Cardiac fibroblast (primary cell): ENCODE measurements at places on chromosomes 4 and X.

GRCh38 chr4:145316897-145317574 is 136.6 kb upstream of the OTUD4 start:
- no peak for DNase-seq

DNA sequence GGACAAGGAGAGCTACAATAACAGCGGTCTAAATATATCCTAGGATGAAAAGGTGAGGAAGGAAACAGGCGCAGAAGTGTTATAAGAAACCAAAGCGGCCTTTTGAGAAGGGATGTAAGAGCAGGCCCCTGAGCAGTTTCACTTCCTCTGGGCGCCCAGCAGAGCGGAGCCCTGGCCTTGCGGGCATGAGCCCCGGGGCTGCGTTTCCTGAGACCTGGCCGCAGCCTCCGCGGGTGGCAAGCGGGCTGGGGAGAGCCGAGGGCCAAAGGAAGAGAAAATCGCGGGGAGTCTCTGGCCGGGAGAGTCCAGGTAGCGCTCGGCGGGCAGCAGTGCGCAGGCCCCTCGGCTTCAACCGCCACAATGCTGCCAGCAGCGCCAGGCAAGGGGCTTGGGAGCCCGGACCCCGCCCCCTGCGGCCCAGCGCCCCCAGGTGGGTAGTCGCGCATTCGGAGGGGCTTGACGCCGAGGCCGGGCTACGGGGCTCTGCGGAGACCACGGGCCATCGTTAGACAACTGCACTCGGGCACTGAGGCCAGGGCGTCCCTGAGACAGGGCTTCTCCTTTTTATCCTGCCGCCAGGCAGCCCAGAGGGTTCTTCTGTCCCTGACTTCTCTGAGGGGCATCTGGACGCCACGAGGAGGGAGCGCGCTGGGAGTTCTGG is at the start of gene BANK1:
Gene BANK1 (plus strand): TSS at position 210 of the 661 bp plus-strand sequence. CDS start 151 bp downstream, at position 361.
- peak; percentile 37 for DNase-seq

DNA sequence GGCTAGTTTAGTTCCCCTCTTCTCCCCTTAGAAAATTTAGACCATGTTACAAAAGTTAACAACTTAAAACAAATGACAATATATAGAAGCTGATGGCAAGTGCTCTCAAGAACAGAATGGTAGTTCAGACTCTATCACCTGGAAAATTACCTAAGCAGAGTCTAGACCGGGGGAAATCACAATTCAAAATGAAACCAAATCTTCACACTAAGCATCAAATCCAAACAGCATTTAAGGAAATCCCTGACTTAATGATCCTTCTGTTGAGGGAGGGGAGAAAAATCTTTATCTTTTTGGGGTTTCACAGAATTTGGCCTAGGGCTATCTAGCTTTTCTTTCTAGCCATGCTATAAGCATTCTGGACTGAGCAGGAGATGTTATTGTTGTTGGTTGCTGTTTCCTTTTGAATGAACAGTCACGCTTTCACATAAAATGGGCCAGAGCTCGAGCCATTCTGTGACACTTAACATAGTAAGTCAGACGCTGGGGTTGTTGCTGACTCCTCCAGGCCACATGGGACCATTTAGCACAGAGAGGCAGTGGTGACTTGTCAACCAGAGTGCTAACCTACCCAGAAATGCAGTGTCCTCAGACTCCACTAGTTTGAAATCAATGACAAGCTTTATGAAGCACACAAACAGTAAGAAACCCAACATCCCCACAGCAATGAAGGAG is 16.0 kb upstream of the LSM6 start:
- no peak for DNase-seq

DNA sequence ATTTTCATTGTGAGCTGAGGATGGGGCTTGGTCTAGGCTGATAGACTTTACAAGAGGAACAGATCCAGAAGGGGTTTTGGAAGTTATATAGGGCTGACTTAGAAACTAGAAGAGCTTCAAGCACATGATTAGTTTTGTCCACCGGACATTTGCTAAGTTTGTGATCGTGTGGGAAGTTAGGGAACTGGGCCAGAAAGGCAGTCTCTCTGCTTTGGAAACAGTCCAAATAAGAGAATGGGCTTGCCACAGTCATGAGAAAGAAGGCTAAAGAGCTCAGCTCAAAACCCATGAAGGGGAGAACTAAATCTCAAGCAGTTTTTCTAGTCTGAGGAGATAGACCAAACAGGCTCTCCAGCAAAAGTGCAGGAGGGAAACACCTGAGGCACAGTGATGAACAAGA is 67.8 kb downstream of the ZNF674 start:
- DNase-seq, result peak; percentile 62

DNA sequence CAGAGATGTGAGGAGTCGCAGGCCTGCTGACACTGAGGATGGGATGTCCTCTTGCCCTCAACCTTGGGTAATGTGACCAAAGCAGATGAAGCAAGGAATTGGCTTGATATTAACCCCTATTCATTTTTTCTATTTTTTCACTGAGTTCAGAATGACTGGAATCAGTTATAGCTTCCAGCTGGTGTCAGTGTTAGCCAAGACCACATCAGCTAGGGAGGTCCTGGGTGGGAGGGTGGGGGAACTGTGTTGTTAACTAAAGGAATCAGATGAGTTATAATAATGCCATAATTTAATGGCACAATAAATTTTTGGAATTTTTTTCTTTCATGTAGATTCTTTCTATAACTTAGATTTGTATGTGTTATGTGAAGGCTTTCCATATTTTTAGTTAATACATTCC is 91.9 kb downstream of the EGF start:
- DNase-seq, result no peak

DNA sequence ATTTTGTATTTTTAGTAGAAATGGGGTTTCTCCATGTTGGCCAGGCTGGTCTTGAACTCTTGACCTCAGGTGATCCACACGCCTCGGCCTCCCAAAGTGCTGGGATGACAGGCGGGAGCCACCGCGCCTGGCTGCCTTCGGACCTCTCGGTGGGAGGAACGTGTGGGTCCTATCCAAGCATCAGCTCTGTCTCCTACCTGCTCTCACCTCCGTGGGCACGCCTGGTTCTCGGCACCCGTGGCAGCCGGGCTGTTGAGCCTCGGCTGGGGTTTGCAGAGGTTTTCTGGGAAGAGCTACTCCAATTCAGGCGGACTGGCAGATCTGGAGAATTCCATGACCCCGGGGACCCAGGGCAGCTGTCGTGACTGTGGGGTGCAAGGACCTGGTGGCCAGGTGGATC is 23.6 kb upstream of the PPP2R3B start:
- no peak for DNase-seq

- DNase-seq, result no peak
Measured at GRCh38 chr4:82287720-82288119, 86.1 kb downstream of the HNRNPD start.

DNA sequence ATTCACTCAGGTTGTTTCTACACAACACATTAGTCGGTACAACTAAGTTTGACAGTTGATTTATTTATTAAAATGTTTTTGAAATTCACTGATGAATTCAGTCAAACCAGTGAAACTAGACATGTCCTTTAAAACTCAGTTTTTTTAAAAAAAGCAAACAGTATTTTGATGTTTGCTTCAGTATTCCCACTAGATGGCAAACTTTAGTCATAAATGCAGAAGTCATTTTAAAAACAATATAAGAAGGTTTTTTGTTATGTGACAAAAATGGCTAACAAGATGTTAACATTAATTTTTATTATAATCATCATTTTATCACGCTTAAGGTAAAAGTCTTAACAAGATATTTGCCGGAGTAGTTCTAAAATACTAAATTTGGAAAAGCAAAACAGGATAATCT is 1337.8 kb upstream of the DIAPH2 start:
- peak; percentile 23 for DNase-seq

DNA sequence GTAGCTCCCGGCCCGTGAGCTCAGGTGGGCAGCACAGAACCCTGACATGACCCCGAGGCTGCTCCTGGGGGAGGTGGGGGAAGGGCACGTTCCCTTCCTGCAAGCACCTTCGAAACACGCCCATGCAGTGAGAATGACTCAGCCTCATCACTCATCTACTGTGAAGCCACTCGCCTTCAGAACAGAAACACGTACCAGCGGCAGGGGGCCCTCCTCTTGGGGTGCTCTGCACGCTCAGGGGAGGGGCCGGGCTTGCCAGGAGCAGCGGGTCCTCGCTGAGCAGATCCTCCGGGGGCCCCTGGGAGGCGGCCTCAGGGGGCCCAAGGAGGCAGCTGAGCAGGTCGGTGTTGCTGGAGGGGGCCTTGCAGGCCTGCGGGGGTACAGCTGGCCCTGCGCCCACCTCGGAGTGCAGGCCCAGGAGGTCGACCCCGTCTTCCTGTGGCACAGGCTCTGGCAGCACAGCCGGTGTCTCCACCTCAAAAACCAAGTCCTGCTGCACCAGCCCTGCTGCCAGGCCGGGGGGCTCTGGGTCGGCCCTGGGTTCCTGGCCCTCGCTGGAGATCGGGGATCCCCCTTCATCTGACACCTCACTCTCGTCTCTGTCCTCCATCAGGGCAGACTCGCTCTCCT is 40.9 kb upstream of the CPLX1 start:
- no peak for DNase-seq

DNA sequence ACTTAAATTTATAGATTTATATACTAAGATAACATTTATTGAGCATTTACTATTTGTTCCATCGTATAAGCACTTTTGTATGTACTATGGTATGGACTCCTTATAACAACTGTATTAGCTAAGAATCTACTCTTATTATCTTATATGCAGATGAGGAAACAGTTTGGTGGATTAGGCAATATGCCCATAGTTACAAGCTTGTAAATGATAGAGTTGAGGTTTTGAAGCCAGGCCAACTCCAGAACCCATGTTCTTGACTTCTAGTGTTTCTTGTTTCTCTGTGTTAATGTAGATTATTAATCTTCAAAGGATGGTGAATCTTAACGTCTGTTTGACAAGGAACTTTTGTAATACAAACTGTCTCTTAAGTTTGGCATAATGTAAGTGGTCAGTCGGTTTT is 71.3 kb downstream of the STIM2 start:
- DNase-seq, result peak; percentile 32

DNA sequence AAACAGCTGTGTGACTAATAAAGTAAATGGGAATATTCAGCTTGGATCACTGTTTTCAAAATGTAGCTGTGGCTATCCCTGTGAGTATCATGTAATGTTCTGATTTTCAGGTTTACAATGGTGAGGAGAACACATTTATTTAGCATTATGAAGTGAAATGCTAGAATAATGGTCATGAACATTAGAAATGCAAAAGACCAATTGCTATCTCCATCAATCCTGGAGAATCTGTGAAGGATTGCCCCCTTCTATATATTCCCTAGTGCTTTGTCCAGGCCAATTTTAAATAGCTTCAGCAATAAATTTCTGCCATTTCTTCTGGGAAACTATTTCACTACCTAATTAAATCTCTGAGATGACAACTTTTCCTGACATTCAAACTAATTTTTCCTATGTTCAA is 1399.1 kb downstream of the PCDH19 start:
- DNase-seq, result no peak

- no peak for DNase-seq
Measured at GRCh38 chrX:130260316-130260715, 8.4 kb downstream of the ZNF280C start.

- DNase-seq, result peak; percentile 46
Measured at GRCh38 chrX:3638280-3638873, 75.1 kb downstream of the PRKX start.

GRCh38 chr4:55409468-55410171 is 13.9 kb downstream of the TMEM165 start:
- peak; percentile 62 for DNase-seq

DNA sequence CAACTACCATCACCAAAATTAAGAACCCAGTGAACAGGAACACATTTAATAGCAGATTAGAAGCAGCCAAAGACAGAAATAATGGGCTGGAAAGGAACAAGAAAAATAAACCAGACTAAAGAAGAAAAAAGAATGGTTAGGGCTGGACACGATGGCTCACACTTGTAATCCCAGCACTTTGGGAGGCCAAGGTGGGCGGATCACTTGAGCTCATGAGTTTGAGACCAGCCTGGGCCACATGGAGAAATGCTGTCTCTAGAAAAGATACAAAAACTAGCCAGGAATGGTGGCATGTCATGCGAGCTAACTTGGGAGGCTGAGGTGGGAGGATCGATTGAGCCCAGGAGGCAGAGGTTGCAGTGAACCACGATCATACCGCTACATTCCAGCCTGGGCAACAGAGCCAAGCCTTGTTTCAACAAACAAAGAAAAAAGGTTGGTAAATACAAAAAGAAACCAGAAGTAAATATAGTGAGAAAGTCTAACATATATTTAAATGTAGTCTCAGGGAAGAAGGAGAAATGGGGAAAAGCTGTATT is 102.0 kb downstream of the AFAP1 start:
- no peak for DNase-seq

DNA sequence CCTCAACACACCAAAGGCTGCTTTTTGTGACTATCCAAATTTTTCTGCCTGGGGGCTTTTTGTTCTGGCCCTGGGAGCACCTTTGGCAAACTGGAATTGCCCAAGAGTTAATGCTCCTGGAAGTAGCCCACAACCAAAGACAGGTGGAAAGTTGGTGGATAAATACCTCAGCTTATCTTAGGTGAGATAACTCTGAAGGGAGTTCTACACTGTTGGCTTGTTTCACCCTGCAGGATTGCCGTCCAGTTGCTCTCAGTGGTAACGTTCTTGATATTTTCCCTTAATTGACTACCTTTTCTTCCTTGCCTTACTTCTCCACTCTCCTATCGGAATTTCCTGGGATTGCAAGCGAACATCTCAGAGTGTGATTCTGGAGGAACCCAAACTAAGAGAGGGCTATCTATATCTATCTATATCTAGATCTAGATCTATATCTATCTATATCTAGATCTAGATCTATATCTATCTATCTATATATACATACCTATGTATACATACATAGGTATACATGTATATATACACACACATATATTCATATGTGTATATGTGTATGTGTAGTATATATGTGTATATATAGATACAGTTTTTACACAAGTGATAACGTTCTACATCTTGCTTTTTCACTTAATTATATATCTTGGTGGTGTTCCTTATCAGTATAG is 82.6 kb upstream of the DHX15 start:
- DNase-seq, result no peak

- DNase-seq, result peak; percentile 70
Measured at GRCh38 chr4:76197971-76198410, 15.6 kb downstream of the SCARB2 start.

GRCh38 chr4:141851246-141851891 is 215.0 kb downstream of the IL15 start:
- DNase-seq, result peak; percentile 56

GRCh38 chr4:2424581-2424980 is 5.8 kb downstream of the CFAP99 start:
- DNase-seq, result peak; percentile 50

DNA sequence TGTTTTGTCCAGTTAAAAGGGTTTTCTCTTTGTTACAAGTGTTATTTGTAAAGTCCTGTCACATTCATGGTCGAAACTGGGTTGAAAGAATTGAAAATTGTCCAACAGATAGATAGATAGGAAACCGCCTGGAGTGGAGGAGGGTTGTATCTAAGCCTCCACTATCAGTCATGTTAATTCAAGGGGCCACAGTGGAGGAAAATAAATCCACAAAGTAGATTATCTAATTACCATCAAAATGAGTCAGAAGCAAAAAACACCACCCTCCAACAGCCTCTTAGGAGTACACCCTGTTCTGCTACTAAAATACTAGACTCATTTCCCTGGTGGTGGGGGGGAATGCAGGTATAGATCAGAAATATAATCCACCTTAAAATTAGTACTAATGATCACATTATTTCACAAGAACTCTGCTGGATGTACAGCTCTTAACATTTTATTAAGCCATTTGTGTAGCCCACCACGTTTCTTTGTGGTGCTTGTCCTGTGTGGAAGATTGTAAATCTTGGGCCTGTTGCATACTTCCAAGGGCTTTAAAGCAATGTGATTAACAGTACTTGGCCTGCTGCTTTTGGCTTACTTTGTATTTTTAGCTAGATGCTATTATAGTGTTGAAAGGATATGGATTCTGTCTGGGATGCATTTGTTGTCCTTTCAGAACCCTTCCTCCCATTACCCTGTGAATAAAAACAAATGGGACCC is 26.8 kb downstream of the RBBP7 start:
- no peak for DNase-seq
